Psoas muscle (tissue), 8 donors: ENCODE measurements at places on chromosomes 6 and 20. TPM values are rescaled to one million over a fixed set of nuclear protein-coding genes. Genes with fewer than 3 reads are reported as not detected.

HLA-DRA gene
- 35.3 TPM for polyA plus RNA-seq

CCN5 gene
- polyA plus RNA-seq: 5.1 TPM

SLC22A3 gene
- polyA plus RNA-seq: 43.7 TPM

ADGRG6 gene
- polyA plus RNA-seq: 0.55 TPM

SYNDIG1 gene
- polyA plus RNA-seq: not detected

KCNQ5 gene
- polyA plus RNA-seq: 5.6 TPM

PXDC1 gene
- polyA plus RNA-seq: 32.0 TPM

SYNJ2 gene
- polyA plus RNA-seq: 8.1 TPM

POU3F2 gene
- 0.01 TPM for polyA plus RNA-seq

ARFGAP1 gene
- 30.4 TPM for polyA plus RNA-seq

MBOAT1 gene
- 0.31 TPM for polyA plus RNA-seq
